Adipocyte (in vitro differentiated cells): ENCODE measurements at places on chromosomes 5 and 9.

- DNase-seq: no peak
These were observed 426.1 kb downstream of the RAB3C start for GRCh38 chr5:59008816-59009473.

- no peak for DNase-seq
These were observed 99.1 kb downstream of the ADAMTS6 start for GRCh38 chr5:65382582-65382981.

GRCh38 chr5:14504332-14504727 is 77.3 kb upstream of the OTULINL start:
- DNase-seq: no peak

DNA sequence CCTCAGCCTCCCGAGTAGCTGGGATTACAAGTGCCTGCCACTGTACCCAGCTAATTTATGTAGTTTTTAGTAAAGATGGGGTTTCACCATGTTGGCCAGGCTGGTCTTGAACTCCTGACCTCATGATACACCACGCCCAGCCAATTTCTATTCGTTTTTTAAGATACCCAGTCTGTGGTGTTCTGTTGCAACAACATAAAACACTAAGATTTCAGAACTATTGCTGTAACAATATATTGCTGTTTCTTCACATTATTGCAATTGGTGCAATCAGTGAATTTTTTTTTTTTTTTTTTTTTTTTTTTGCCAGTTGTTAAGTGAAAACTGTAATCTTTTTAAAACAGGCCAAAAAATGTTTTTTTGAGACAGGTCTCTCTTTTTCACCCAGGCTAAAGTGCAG is 9.9 kb downstream of the SRP19 start:
- DNase-seq: peak; percentile 65

- DNase-seq: peak; percentile 60
These were observed 814.2 kb upstream of the ZNF608 start for GRCh38 chr5:125560476-125561225.

- no peak for DNase-seq
These were observed 6.7 kb upstream of the ISL1 start for GRCh38 chr5:51376509-51376908.

- no peak for DNase-seq
These were observed 88.1 kb downstream of the GLIS3 start for GRCh38 chr9:4211806-4212205.

DNA sequence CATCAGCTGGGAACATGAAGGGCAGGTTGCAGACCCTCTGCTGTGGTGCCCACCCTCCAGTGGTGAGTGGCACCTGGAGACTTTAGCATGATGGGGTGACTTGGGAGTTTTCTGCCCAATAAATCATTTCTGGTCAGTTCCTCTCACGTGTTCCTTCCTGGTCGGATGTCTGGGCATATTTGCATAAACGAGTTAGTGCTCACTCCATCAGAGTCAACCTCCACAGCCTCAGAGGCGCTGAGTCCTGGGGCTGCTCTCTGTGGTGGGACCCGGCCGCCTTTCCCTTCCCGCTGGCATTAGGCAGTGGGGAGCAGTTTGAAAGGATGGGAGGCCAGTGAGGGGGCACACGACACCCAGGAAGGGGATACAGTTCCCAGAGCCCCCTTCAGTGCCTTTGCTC is 114.0 kb upstream of the FCN2 start:
- DNase-seq: no peak
